ENCODE measurements at places on chromosomes 4 and X.

DNA sequence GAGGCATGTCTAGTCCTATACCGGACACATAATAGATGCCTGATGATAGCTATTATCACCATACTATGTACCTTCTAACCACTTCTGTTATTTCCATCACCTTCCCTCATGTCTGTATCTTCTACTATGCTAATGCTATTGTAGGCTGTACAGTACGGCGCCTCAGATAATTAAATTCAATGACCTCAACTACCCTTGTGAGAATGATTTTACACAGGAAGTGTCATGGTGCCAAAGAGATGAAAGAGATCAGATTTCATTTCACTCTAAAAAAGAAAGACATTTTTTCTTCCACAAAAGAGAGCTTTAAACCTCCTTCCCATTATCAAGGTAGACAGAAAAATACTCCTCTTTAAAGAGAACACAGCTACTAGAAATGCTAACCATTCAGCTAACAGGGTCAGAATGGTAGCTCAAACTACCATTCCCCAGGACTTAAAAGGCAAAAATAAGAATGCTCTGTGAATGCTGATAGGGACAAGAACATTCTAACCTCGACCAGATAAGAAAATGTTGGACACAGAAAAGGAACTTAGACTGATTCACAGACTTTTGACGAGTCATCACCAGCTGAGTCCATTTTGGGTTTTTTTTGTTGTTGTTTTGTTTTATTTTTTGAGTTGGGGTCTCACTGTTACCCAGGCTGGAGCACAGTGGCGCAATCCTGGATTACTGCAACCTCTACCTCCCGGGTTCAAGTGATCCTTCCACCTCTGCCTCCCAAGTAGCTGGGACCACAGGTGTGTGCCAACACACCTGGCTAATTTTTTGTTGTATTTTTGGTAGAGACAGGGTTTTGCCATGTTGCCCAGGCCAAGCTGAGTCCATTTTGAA is 99.2 kb upstream of the RAPGEF2 start:
- DNase-seq, result no peak

DNA sequence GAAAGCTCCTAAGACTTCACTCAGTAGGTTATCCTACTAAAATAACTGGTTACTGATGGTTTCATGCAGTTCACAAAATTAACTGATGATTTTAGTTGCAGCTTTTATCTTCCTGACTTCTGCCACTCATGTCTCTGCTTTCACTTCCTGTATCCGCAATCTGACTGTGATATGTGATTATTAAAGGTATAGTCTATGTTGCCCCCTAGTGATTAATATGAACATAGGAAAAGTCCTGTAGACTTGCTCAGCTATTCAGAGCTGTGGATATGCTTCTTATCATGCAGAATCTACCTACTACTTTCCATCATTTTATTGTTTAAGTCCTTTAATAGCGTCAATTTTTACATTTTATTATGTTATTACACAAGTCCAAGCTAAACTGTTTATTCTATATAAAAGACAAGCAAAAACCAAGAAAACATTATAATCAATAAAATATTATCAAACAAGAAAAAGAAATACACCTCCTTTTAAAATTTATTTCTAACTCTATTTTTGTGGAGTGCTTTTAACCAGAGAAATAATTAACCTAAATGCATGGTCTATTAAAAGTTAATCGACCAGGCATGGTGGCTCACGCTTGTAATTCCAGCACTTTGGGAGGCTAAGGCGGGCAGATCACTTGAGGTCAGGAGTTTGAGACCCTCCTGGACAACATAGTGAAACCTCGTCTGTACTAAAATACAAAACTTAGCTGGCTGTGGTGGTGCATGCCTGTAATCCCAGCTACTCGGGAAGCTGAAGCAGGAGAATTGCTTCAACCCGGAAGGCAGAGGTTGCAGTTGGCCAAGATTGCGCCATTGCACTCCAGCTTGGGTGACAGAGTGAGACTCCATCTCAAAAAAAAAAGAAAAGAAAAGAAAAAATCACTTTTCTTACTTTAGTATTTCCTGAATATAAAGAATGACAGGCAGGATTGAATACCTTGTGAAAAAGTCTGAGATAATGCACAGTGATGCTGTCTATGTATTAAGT is 40.4 kb upstream of the TLR2 start:
- DNase-seq, result no peak

GRCh38 chrX:122091571-122091970 is 1044.2 kb downstream of the GLUD2 start:
- no peak for DNase-seq

GRCh38 chr4:75141162-75141561 is 208.2 kb downstream of the PARM1 start:
- no peak for DNase-seq

DNA sequence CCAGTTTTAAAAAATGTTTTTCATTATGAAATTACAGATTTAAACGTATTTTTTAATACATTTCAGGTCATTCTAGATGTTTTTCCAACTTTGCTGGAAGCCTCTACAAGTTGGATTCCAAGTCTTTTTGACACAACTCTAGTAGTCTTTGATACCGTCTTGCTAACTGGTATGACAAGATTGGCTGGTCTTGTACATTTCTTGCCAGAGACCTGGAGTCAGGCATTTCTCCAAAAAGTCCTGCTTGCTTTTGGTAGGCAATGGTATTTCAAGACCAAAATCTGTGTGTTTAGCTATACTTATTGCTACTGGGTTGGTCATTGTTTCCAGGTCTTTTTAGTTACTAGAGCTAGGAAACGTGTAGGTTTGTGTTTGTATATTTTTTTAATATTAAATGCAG is 64.6 kb downstream of the SLAIN2 start:
- DNase-seq, result no peak

DNA sequence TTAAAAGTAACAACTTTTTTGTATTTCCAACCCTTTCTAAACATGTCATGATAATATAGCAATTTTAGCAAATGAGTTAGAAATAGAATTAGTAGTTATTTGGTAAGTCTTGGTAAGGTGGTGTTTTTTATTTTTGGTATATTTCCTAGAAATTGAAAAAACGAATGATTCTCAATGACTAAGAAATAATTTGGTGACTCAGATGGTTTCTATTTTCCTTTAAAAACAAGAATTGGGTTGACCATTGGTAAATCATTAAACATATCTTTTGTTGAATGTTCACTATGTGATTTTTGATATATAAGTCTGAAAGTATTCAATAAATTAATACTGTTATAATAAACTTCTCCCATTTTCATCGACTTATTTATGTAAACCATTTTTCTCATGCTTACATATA is 206.2 kb upstream of the BANK1 start:
- no peak for DNase-seq

DNA sequence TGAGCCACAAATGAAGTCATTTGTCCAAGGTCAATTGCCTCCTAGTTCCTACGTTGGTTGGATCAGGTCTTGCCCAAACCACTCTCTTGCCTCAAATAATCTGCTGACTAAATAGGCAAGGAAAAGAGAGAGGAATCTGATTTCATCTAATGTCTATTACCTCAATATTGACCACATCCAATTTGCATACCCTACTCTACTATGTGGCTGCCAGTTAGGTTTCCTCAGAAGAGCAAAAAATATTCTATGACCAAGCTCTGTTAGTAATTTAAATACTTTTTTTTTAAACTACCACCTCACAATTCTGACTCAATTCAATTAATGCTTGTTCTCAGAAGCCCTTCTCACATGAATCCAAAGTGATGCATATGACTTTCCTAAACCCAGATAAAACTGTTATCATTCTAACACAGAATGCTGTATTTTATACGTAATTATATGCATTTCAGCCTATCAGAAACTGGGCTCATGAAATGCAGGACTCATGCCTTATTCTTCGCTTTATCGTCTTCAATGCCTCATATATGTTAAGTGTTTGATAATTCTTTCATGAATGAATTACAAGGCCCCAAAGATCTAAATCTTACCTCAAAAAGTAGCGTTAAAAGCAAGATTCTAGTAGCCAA is 98.6 kb downstream of the HUWE1 start:
- no peak for DNase-seq

- no peak for DNase-seq
Observed at GRCh38 chrX:123713841-123714240, 19.0 kb downstream of the THOC2 start.

DNA sequence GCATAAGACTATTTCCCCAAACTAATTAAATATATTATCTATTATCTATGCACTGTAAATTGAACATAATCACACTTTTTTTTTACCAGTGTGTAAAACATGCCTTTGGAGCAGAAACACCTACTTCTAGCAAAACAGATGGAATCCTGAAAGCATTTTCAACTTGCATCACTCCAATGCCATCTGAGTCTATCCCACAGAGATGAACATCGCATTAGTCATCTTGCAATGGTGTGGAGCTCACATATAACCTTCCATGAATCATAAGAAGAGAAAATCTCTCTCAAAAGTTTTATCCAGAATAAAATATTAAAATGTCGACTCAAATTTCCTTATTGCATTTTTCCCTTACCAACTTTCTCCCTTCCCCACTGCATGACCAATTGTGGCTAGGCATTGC is 406.7 kb upstream of the ACTRT1 start:
- no peak for DNase-seq

DNA sequence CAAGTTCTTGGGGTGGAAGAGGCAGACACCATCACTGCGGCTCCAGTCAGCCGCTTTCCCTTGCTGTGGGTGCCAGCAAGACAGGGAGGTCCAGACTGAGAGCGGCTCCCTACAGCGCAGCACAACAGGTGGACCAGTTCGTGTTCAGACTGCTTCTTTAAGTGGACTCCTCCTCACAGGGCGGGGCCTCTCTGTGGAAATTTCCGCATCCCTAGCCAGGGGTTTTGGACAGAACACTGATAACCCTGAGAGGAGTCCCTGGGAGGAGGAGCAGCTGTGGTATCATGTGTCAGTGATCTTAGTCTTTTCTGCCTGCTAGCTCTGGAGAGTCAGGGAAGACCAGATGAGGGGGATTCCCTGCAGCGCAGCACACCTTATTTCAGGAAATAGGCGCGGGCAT is 48.5 kb downstream of the MAGEC2 start:
- no peak for DNase-seq

- no peak for DNase-seq
Observed at GRCh38 chr4:124481123-124481522, 231.4 kb downstream of the ANKRD50 start.

DNA sequence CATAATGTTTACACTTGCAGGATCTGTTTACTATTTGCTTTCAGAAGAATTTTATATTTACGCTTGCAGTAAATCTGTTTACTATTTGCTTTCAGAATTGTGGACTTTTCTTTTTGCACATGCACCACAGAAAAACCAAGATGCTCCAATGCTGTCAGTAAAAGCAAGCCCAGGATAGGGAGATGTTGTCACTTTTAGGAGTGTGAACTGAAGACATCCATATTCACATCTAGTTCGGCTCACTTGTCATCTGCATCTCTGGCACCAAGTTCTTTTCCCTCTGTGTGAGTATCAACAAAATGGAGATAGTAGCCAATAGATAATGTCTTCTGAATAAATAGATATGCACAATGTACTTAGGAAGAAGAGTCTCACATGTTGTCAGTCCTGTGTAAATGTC is 109.3 kb upstream of the MXRA5 start:
- DNase-seq, result no peak

DNA sequence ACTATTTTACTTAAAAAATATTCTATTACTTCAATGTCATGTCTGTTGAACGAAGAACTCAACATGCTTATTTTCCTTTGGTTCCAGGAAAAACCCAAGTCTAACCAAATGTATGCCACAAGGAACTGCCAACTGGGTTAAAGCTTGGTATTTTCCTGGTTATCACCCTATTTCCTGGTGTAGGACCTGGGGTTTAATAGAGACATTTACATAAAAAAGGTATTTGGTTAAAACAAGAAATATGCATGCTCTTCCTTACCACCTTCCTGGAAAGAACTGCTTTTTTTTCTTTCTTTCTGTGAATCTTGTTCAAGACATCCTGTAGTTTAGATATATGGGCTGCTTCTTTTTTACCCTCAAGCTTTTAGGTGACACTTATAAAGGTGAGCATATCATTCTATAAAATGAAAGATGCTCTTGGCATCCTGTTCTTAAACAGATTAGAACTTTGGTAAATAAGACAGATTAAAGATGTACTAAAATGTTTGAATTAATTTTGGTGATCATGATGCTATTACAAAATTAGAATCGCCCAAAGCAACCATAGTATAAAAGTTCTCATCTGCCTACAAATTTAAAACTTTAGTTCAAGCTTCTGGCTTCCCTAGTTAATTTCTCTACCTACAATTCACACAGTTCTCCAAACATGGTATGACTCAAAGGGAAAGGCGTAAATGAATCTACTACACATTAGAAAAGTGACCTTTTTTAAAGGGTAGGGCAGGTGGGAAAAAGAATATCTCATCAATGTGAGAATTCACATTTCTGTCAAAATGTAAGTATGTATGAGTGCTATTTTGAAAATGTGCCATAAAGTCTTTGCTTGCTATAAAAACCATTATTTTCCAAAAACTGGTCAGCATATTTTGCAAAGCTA is 103.5 kb downstream of the CNOT6L start:
- DNase-seq, result no peak

- no peak for DNase-seq
Observed at GRCh38 chrX:50198348-50198747, 2.5 kb downstream of the AKAP4 start.

- DNase-seq, result no peak
Observed at GRCh38 chr4:72376901-72377300, 192.1 kb downstream of the ADAMTS3 start.

DNA sequence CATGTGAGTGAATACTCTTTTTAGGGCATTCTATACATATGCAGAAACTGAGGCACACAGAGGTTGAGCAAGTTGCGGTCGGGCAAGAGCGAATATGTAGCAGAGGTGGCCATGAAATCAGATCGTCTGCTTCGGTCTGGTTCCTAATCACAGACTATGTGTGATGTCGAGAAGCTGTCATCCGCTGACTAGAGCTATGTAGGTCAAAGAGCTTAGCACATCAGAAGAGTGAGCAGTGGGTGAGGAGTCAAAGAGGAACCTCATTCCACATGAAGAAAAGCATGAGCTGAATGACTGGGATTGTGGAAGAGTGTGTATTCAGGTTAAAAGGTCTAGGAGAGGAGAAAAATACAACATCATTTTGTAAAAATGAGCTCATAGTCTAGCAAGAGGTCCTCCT is 19.0 kb downstream of the GAB3 start:
- no peak for DNase-seq

DNA sequence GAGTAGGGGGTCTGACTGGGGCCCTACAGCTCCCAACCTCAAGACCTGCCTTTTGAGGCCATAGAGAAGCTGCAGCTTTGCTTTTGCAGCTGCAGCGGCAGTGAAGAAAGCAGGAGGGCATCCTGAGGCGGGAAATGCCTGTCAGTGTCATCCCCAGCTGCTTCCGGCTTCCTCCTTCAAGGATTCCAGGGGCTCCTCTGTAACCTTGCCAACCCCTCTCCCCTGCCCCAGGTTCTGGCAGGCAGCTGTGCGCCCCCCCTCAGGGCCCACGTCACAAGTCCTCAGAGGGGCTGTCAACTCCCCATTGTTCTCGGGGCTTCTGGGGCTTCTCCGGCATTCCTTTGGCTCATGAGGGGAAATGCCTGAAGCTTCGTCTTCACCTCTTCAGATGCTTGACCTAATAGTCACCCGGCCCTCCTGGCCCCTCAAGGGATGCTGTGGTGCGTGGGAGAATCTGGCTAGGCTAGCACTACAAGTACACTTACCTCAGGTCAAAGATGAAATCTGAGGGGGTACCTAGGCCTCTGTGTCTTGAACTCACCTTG is 31.9 kb downstream of the APLN start:
- no peak for DNase-seq

GRCh38 chr4:47899639-47900038 is 14.7 kb downstream of the NFXL1 start:
- DNase-seq, result no peak

- DNase-seq, result no peak
Observed at GRCh38 chr4:156999175-156999517, 27.5 kb upstream of the PDGFC start.

- DNase-seq, result no peak
Observed at GRCh38 chr4:114385195-114385985, 213.2 kb upstream of the UGT8 start.

Measured in stimulated activated CD4-positive, alpha-beta T cell treated with anti-CD3 and anti-CD28 coated beads, Interleukin-12 subunit alpha, Interleukin-12 subunit beta, amount 100 ng/mL, for 24 hours (primary cell).